ENCODE measurements at places on chromosomes 5 and 9. TPM values are rescaled to one million over a fixed set of nuclear protein-coding genes. Genes with fewer than 3 reads are reported as not detected.
A peak's percentile ranks its signal among the peaks of the same experiment; 100 is the strongest.

TNPO1 gene
- 111 TPM for total RNA-seq

WNT8A gene
- not detected for total RNA-seq

TRMO gene
- 39.0 TPM for total RNA-seq

NUTM2F gene
- total RNA-seq = not detected

IL3 gene
- total RNA-seq = not detected

GRCh38 chr5:130102375-130102774 lies 198.1 kb downstream of the CHSY3 start:
- DNase-seq = no peak

DNA sequence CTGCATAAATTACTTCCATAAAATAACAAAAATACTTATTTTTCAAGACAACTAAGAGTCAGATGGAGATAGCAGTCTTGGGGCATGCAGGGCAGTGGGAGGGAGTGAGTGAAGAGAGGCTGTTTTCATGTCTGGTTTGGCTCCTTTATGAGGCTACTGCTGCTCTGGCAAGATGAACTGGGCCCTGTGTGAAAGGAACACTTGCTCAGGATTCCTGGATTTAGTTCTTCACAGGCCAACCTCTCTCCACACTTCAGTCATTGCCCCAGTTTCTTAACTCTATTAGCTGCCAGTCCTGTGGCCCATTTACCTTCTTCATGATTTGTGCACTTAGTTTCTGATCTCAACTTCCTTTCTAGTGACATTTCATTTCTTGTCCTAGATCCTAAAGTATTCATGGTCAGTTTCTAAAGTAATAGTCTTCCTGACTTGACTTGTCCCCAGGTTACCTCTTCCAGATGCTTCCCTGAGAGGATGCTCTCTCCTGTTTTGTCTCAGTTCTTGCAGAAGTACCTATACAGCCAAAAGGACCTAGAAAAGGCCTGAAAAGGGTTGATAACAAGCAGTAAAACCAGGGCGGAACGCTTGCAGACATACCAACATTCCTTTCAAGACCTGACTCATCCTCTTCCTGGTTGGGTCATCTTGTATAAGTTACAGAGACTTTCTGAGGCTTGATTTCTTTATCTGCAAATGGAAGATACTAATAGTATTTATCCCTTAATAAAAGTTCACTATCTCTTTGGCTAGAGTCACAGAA lies 77.0 kb upstream of the ZFAND5 start:
- peak; percentile 86 for DNase-seq

DNA sequence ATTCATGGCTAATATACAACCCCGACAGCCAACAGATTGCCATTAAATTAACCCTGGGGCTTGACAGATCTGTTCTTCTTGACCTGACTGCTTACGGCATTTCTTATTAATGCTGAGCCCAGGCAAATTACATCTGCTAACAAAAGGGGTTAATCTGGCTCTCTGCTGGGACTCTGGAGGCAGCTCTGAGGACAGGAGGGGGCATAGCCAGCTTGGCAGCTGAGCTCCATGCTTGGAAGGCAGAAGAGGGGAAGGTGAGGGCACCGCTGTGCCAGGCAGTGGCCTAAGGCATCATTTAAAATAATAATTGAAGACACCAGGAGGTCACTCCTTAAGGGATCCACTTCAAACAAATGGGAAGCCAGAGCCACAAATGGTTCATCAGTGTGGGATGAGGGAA lies 126.0 kb upstream of the GPR151 start:
- no peak for DNase-seq

- DNase-seq = no peak
These were observed 104.1 kb downstream of the DAB2IP start for GRCh38 chr9:121755581-121755980.

GRCh38 chr9:125744616-125745015 lies 2.6 kb upstream of the PBX3 start:
- DNase-seq = no peak

DNA sequence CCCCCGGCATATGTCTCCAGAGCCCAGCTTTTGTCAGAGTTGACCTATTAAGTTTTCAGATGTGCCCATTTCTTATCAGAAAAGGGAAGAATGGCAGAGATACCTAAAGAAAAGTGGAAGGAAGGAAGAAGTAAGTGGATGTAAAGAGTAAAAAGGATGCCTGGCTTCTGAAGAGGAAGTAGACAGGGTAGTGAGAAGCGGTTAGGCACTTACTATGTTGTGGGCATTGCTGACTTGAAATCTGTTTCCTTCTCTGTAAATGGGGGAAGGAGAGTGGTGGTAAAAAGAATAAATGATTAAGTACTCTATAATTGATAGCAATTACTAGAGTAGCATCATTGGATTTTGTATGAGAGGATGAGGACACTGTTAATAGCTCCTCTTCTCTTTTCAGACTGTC lies 9.9 kb downstream of the ANP32B start:
- DNase-seq = no peak

Data from kidney epithelial cell (primary cell).